ENCODE measurements at places on chromosomes 13 and 19. TPM values are rescaled to one million over a fixed set of nuclear protein-coding genes. Genes with fewer than 3 reads are reported as not detected.

DNA sequence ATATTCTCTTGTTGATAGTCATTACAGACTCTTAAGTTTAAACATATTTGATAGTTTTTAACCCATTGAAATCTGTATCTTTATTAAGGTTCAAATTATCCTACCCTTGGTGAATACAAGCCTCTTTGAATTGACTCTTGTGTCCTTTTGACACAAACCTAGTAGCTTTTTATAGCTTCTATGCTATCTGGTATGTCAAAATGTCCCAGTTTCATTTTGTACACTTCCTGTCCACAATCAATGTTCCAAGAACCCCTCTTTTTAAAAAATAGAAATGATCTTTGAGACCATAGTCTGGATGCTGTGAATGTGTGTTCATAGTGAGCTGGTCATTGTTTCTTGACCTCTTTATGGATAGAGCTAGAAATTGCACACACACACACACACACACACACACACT, 39.2 kb upstream of the FGF14 start:
- no peak for DNase-seq

- no peak for DNase-seq
These were observed 24.4 kb downstream of the LTBP4 start for GRCh38 chr19:40625406-40626120.

DNA sequence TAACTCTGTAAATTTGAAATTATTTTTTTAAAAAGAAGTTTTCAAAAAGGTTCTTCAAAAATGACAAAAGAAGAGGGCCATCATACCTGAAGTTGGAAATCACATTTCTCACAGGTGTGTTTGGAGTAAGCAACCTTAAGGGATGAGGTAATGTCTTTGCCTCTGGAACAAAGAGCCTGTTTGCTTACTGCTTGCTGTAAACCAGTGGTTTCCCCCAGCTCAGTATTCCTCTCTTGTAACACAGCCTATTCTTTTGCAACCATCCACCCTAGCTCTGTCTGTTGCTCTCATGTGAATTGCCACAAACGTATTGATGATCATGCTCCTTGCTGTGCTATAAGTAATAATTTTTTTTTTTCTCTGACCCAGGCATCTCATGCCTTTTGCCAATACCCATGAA, 38.1 kb downstream of the UCHL3 start:
- DNase-seq, result no peak

DNA sequence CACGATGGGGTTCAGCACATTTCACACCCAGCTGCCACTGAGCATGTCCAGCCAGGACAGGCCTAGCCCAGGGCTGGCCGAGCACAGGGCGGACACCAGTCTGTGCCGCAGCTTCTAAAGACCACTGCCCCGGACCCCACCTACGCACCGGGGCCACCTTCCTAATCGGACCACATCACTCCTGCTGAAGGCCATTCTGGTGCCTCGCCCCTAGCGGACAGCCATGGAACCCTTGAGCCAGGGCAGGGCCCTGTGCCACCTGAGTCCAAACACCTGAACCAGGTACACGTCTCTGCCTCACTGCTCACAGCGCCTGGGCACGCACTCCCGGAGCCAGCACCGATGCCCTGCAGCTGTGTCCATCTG, 8.4 kb upstream of the C13orf46 start:
- no peak for DNase-seq

DNA sequence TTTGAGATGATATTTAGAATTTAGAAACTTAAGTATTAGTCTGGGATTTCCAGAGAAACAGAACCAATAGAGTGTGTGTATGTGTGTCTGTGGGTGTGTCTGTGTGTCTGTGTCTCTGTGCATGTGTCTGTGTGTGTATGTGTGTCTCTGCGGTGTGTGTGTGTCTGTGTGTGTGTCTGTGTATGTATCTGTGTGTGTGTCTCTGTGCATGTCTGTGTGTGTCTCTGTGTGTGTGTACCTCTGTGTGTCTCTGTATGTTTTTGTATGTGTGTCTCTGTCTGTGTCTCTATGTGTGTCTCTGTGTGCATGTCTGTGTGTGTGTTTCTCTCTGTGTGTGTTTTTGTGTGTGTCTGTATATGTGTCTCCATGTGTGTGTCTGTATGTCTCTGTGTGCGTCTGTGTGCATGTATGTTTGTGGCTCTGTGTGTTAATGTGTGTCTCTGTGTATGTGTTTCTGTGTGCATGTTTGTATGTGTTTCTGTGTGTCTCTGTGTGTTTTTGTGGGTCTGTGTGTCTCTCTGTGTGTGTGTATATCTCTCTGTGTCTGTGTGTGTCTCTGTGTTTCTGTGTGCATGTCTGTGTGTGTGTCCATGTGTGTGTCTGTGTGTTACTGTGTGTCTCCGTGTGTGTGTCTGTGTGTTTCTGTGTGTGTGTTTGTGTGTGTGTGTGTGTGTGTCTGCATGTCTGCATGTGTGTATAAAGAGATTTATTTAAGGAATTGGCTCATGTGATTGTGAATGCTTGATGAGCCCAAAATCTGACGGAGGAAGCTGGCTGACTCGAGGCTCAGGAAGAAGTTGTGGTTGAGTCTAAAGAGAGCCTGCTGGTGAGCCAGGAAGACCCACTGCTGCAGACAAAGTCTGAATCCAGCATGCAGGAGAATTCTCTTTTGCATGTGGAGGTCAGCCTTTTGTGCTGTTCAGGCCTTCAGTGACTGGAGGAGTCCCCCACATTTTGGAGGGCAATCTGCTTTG, 22.2 kb downstream of the GPR42 start:
- no peak for DNase-seq

DNA sequence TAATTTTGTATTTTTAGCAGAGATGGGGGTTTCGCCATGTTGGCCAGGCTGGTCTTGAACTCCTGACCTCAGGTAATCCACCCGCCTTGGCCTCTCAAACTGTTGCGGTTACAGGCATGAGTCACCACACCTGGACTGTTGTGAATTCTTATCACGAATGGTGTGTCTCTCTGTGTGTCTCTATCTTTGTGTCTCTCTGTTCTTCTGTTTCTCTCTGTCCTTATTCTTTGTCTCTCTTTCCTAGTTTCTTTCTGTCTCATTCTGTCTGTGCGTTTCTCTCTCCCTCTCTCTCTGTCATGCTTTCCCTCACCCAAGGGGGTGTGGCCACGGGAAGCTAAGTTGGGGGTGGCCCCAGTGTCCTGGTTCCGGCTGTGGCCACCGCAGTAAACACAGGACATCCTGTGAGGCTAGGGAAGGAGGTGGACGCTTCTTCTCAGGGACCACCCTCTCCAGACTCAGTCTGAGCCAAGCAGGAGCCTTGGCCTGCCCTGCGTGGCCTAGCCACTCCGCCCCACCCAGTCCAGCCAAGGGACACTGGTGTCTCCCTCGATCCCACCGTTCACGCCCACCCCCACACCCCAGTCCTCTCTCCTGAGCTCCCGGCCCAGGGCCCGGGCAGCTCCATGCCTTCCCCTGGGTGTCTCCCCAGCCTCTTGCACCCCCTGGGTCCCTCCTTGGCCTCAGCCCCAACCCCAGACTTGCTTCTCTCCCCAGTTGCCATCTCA, 3.9 kb upstream of the PRX start:
- DNase-seq, result peak; percentile 88

Gene SHKBP1
- polyA plus RNA-seq, result 22.5 TPM

Gene C5AR1
- 1.9 TPM for polyA plus RNA-seq

DNA sequence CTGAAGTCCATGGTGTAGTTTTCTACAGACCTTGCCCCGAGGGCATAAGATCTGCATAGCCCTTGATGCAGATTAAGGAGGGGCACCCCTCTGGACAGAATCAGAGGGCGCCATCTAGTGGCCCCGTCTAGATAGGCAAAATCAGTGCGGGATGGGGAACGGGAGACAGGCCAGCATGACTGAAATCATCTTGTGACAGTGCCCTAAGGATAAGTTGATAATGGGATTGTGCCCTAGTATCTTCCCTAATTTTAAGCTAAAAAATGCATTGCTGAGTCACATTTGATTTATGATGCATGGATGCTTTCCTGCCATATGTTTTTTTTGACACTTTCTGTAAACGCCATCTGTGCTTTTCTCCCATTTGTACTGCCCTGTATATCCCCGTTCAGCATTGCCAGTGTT, 19.0 kb upstream of the GPI start:
- DNase-seq, result peak; percentile 32

Gene MIR17HG
- polyA plus RNA-seq, result 3.7 TPM

- no peak for DNase-seq
These were observed 220.9 kb downstream of the FOXO1 start for GRCh38 chr13:40445557-40445990.

DNA sequence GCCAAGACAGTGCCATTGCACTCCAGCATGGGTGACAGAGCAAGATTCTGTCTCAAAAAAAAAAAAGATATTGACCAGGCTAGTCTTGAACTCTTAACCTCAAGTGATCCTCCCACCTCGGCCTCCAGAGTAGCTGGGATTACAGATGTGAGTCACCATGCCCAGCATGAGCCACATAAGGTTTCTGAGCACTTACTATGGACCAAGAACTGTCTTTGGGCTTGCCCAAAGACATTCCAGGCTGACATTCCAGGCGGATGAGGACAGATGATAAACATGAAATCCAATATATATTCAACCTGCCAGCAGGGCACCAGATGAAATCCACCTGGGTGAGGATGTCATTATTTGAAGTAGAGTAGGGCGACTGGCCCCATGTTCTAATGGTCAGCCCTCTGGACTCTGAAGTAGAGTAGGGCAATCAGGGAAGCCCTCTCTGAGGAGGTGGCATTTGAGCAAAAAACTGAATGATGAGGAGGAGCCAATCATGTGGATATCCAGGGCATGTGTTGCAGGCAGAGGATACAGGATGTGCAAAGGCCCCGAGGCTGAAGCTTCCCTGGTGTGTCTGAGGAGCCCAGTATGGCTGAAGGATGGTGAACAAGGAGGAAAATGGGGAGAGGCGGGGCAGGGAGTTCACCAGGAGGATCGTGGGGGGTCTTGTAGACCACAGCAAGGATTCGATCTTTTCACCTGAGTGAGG, 4.0 kb downstream of the C19orf38 start:
- no peak for DNase-seq

GRCh38 chr13:93589788-93590187, 363.2 kb downstream of the GPC6 start:
- no peak for DNase-seq

Gene KCNRG
- 0.47 TPM for polyA plus RNA-seq

Gene APOE
- 51.3 TPM for polyA plus RNA-seq

GRCh38 chr13:99311748-99312492, 4.7 kb upstream of the GPR183 start:
- DNase-seq, result no peak

- no peak for DNase-seq
These were observed 72.8 kb downstream of the CCDC70 start for GRCh38 chr13:51934461-51935087.

Gene ZNF577
- 14.7 TPM for polyA plus RNA-seq

DNA sequence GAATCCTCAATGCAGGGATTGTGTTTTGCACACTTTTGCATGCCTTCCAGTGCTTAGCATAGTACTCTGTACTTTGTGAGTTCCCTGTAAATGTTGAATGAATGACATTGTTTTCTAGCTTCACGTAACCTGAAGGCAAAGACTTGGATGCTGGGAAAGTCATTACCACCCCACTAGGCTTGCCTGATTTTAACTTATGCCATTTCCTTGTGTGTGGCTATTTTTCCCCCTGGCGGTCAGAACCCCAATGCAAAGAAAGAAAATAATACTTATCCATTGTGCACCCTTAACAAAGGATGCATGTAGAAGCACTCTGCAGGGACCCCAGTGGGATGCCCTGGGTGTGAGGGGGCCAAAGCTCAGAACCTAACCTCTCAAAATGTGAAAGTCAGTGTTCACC, 1.2 kb upstream of the ENOX1 start:
- DNase-seq, result peak; percentile 74

GRCh38 chr13:110581506-110582185, 20.1 kb upstream of the RAB20 start:
- no peak for DNase-seq

- no peak for DNase-seq
These were observed 10.9 kb downstream of the NCR1 start for GRCh38 chr19:54916822-54917221.

DNA sequence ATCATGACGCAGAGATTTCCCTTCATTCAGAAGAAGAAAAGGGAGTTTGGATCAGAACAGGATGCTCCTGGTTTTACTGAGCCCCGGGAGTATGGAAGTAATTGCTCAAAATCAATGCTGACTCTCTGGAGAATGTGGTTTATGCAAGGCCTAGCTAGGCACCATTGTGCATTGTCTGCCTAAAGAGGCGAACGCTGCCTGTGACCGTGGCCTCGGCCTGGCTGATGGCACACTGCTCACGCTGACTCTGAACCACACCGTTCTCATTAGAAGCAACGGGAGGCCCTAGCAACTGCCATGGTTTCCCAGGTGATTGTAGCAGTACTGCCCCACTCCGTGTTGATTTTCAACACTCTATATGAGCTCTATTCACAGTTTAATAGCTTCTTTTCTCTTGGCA, 41.7 kb upstream of the UBL3 start:
- no peak for DNase-seq

- no peak for DNase-seq
These were observed 7.4 kb downstream of the ZNF575 start for GRCh38 chr19:43540381-43540780.

Gene AP1M2
- 0.23 TPM for polyA plus RNA-seq

GRCh38 chr13:28299916-28300315, 161.6 kb downstream of the PAN3 start:
- no peak for DNase-seq

DNA sequence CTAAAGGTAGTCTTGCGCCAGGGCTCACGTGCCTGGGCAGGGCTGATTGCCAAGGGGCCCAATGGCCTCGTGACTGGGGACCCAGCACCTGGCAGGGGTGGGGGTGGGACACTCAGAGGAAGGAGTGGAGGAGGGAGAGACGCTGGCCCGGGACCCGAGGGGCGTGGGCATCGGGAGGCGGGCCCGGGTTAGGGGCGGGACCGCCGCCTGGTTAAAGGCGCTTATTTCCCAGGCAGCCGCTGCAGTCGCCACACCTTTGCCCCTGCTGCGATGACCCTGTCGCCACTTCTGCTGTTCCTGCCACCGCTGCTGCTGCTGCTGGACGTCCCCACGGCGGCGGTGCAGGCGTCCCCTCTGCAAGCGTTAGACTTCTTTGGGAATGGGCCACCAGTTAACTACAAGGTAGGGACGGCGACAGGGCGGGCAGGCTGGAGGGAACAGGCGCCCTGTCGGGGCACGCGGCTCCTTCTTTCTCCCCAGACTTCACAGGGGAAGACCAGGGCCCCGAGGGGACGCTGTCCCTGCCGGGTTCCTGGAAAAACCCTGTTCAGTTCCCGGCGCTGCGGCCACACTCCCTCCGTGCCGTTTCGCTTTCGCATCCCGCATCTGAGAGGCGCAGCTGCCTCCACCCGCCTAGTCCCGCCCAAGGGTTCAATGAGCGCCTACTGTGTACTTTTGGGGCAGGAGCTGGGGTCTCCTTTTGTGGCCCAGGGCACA, at the start of gene IFI30:
Gene IFI30, plus strand, starts transcription at position 242 of the 717 bp plus-strand sequence. Its CDS starts 29 bp downstream, at position 271.
- DNase-seq, result peak; percentile 44

Gene MCEMP1
- 0.30 TPM for polyA plus RNA-seq

All from muscle of back (tissue), 13 donors.